ENCODE measurements at places on chromosomes 12 and 14.

DNA sequence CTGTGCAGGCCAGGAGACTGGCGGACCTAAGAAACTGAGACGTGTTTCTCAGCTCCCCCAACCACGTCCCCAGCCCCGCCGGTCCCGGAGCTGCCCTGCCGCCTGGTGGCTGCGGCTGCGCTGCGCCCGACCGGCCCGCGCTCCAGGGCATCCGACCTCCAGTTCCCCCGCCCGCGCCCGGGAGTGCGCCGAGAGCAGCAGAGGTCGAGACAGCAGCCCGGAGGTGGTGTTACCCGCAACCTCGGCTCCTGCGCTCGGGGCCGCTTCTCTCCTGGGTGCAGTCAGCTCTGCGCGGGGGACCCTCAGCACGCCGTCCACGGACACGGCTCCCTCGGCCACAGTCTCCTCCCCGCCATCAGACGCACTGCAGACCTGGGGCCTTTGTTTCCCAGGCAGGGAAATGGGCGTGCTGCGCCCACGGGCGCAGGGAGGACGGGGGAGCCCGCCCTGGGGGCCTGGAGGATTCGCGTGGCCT lies 21.6 kb upstream of the GPR132 start:
- DNase-seq: no peak

- DNase-seq: no peak
Measured at GRCh38 chr12:5989621-5990020, 44.6 kb upstream of the ANO2 start.

DNA sequence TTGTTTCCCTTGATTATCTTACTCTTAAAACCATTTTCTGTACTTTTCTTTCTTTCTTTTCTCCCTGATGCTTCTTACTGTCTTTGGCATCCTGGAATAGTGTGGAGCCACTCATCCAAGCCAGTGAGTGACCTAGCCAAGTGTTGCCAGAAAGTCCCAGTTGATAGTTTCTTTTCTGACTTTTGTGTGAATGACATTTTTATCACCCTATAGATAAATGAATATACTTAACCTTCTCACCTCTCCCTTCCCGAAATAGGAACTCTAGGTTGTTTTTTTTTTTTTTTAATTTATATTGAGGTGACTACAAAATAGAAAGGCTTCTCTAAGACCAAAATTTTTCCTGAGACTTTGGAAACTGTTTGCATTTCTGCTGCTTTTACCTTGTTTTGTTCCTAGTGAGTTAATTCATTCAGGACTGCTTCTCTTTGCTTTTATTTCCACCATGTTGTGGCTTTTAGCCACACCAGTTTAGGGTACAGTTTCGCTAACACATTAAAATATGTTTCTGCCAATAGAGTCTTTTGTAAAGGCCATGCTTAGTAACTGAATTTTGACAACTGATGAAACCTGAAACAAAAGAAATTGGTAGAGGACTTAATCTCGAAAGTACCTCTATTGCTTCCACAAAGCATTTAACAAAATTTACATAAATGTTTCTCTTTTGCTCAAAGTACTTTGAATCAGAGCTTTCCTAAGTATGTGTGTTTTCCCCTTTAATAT lies 194.6 kb downstream of the ERC1 start:
- no peak for DNase-seq

DNA sequence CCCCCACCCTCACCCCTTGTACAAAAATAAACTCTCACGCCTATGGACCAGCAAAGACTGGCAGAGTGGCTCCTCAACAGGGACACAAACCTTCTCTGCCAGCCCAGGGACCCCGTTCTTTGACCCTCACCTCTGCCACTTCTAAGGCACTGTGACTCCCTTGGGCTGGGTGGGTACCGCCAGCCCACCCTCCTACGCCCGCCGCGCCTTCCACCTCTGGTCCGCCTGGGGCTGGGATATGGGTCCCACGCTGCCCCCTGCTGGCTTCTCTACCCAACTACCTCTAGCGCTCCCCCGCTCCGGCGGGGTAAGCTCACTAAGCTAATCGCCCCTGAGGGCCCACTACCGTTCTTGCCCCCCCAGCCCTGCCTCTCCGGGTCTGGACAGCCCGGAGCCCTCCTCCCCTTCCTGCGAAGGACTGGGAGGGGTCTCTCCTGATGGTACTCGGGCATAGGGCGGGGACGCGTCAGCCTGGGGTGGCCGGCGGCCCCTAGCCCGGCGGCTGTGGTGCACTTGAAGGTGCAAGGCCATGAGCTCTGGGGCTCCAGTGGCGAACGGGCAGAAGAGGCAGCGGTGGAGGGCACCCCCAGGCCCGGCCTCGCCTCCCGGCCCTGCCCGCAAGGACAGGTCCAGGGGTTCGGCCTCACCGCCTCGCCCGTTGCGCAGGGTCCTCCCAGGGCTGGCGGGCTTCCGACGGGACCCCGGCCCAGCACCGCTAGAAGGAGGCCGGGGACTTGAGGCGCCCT lies 8.1 kb downstream of the ZNF219 start:
- no peak for DNase-seq

DNA sequence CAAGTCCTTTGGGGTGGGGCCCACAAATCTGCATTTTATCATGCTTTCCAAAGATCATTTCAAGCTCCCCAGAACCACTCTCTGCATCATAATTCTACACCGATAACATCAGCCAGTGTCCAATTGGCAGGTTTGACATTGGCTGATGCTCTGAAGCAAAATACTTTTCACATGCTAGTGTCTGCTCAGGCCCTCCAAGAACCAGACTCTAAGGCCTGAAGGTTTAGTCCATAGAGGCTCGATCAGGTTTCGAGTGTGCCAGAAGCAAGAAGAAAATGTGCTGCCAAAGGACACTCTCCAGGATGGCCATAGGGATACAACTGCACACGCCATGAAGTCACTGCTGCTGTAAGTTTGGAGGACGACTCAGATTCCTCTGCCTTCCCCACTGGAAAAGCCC lies 280.3 kb downstream of the KSR2 start:
- DNase-seq: no peak

DNA sequence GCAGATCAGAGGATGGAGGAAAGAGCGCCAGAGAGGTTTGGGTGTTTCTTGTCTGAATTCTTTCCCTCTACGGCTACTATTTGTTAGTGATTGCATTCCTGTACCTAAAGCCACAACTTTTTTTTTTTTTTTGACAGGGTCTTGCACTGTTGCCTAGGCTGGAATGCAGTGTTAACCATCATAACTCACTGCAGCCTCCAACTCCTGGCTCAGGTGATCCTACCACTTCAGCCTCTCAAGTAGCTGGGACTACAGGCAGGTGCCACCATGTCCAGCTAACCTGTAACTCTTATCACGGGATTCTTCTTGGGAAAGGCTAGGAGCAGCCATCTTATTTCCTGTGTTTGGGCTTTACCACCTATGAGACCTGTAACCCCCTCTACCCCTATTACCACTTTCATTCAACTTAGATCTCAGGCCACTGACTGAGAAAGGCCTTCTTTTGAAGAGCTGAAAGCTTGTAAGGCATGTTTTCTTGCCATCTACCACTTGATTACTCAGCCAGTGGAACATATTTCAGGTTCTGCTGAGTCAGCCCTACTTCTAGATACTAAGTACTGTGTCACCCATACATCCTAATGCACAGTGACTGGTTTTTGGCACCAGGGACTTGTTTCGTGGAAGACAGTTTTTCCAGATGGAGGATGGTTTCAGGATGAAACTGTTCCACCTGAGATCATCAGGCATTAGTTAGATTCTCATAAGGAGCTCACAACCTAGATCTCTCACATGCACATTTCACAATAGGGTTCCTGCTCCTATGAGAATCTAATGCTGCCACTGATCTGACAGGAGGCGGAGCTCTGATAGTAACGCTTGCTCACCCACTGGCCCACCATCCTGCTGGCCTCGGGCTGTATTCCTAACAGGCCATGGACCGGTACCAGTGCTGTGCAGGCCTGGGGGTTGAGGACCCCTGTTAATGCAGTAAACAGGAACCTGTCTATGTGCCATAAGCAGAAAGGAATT lies 6.9 kb downstream of the VEZT start:
- no peak for DNase-seq

DNA sequence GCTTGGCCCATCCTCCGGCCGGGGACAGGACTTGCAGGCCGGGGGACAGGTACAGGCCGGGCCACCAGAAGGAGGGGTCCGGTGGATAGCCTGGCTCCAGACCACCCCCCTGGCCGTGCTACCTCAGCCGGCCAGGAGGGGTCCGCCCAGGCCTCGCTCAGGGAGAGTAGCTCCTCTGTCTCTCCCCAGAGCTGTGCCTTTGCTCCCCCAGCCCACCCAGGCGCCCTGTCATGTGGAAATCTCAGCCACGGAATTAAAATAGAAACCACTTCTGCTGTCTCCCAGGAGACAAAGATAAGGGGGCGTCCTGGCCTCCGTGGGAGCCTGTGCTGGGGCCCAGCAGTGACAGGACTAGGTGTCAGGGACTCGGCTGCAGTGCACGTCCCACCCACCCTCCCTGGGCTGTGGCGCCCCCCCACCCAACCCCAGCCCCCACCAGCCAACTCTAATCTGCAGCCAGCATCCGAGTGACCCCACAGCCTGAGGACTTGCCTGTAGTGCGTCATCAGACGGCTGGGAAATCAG lies 3.3 kb upstream of the CRIP2 start:
- no peak for DNase-seq

GRCh38 chr14:21309238-21309636 lies 29.4 kb downstream of the RPGRIP1 start:
- no peak for DNase-seq

- no peak for DNase-seq
Measured at GRCh38 chr14:100602621-100603230, 15.5 kb upstream of the BEGAIN start.

GRCh38 chr12:116150001-116150400 lies 127.5 kb downstream of the MED13L start:
- no peak for DNase-seq

DNA sequence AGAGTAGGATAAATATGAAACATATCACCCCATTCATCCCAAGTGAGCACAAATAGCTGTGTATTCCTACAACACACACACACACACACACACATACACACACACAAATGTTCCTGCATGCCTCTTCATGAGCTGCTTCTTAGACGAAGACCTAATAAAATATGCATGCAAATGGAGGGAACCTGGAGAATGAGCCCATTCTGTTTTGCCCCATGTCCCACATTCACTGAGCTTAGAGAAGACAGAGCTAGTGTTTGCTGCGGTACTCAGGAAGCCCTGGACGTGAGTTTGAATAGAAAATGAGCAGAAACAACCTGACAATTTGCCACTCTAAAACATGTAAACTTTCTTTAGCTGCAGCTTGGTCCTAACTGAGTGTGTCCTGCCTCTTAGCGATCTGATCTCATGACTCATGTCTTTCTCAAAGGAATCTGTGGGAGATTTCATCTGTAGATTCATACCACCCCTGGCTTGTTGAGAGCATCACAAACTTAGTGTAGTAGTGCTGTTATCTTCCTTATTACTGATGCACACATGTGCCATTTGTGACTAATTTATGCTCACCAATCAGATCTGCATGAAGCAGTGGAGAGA lies 86.8 kb downstream of the ITPR2 start:
- DNase-seq: no peak

- no peak for DNase-seq
Measured at GRCh38 chr12:55797068-55797467, 20.5 kb downstream of the SARNP start.

DNA sequence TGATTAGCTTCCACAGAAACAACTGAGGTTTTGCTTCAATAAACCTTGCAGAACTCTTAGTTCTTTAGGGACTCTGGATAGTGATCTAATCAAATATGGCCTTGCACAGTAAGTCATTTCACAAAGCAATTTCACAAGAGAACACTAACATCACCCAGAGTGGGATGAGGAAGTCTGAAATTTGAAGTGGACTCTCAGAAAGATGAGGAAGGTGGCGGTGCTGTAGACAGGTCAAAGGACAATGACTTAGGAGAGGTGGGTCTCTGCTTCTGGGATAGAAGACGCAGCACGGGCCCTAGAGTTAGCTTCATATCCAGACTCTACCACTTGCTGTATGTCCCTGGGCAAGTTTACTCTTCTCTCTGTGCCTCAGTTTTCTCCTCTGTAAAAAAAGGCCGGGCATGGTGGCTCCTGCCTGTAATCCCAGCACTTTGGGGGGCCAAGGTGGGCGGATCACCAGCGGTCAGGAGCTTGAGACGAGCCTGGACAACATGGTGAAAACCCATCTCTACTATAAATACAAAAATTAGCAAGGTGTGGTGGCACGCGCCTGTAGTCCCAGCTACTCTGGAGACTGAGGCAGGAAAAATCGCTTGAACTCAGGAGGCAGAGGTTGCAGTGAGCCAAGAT lies 18.9 kb downstream of the FOS start:
- peak; percentile 44 for DNase-seq

- DNase-seq: no peak
Measured at GRCh38 chr14:80954687-80955299, 628 bp upstream of the TSHR start.

DNA sequence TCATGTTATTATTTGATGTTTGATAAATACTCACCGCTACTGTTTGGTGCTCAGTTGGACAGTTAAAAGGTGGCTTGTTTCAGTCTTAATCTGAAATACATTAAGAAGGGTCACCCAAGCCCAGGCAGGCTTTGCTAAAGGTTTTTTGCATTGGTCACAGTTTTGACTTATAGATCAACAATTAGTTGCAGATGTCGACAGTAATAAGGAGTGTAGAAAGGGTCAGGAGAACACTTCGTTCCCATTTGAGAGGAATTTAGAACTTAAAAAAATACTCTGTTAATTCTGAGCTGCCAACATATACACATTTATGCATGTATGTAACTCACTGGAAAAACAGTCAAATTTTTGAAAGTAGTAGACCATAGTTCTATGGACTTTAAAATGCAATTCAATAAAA lies 130.3 kb downstream of the TMEM30B start:
- no peak for DNase-seq

- DNase-seq: no peak
Measured at GRCh38 chr12:50387972-50388478, 8.4 kb downstream of the FAM186A start.

DNA sequence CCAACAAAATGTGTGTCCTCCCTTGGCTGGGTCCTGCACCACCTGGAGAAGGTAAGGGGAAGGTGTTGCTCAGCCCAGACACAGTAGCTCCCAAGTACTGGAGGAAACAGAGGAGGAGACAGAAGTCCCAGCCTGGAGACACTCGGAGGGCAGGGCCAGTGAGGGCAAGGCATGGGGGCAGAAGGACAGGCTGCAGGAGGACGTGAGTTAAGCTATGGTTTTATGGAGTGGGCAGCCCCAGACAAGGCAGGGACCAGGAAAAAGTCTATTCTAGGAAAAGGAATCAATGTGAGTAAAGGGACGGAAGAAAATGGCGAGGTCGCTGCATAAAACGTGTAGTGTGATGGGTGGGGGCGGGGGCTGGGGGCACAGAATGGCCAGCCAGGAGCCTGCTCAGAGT lies 210.1 kb upstream of the DIO3 start:
- DNase-seq: no peak

All from SIG-M5 (cell line).